Amniotic stem cell (primary cell): ENCODE measurements at places on chromosomes 1 and 21.

DNA sequence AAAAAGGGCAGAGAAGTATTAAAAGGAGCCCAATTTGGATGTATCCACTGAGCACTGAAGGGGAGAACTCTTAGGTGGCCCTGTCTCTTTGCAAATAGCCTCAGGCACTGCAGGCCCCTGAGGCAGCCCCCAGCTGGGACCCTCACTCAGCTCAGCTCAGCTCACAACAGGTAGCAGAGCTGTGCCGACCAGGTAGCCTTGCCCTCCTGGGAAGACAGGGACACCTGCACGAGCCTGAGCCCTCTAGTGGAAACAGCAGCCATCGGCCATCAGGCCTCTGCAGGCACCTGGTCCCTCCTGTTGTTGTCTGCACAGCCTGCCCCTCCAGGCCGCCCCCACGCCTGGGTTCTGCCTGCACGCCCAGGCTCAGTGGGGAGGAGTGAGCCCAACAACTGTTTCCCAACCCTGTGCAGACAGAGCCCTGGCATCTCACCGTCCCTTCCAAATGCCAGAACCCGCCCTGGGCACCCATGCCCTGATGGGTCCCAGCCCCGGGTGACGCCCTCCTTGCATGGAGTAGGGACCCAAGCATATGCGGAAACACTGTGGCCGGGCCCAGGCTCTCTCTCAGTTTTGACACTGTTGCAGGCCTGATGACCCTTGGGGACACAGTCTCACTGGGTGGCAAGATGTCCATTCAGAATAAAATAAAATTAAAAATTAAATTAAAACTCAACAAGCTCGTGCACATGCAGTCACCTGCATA, 60.0 kb upstream of the AJAP1 start:
- DNase-seq, result no peak

- no peak for DNase-seq
Measured at GRCh38 chr1:165679282-165680036, 18.9 kb downstream of the ALDH9A1 start.

- DNase-seq, result no peak
Measured at GRCh38 chr1:223620297-223620897, 45.1 kb downstream of the CAPN8 start.

- no peak for DNase-seq
Measured at GRCh38 chr1:23756676-23757075, 13.4 kb downstream of the ELOA start.

GRCh38 chr1:59329412-59330053, 32.6 kb downstream of the FGGY start:
- DNase-seq, result no peak
